ENCODE measurements at places on chromosomes 4 and X.

DNA sequence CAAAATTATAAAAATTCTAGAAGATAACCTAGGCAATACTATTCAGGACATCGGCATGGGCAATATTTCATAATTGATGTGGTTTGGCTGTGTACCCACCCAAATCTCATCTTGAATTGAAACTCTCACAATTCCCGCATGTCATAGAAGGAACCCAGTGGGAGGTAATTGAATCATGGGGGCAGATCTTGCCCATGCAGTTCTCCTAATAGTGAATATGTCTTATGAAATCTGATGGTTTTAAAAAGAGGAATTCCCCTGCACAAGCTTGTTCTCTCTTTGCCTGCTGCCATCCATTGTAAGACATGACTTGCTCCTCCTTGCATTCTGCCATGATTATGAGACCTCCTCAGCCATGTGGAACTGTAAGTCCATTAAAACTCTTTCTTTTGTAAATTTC, 77.7 kb downstream of the DDX60 start:
- DNase-seq: no peak

GRCh38 chr4:12487000-12487399, 997.1 kb downstream of the RAB28 start:
- no peak for DNase-seq

GRCh38 chr4:81405900-81406401, 65.8 kb downstream of the RASGEF1B start:
- DNase-seq: peak; percentile 62

GRCh38 chrX:65575022-65575421, 40.4 kb upstream of the LAS1L start:
- no peak for DNase-seq

DNA sequence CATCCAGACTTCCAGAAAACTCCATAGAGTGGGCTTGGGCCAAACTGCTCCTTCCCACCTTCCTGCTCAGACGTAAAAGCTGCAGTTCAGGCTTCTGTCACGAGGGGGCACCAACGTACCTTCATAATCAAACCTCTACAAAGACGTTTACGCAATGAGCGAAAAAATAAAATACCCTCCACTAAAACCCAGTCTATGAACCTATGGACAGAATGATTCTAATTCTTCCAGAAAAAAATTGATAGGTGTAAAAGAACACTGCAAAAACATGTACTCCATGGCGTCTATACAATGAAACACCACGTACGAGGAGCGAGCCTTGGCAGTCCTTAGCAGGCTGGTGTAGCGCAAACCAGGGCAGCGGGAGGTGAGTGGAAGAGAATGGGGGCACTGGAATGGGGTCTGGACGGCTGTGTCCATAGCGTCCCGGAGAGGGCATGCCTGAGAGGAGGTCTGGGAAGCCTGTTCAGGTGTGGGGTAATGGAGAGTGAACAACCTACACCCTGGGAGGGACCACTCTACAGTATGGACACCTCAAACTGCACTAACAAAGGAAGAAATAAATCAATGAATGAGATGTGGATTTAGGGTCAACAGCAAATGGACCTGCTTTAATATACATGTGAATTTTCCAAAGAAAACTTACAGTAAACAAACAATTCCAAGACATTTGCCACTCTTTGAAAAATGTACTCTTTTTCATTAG, 14.4 kb upstream of the RAB40A start:
- peak; percentile 5 for DNase-seq

GRCh38 chrX:132443196-132444135, 45.4 kb downstream of the MBNL3 start:
- DNase-seq: no peak

GRCh38 chrX:108186811-108187210, 95.2 kb downstream of the ATG4A start:
- peak; percentile 38 for DNase-seq

DNA sequence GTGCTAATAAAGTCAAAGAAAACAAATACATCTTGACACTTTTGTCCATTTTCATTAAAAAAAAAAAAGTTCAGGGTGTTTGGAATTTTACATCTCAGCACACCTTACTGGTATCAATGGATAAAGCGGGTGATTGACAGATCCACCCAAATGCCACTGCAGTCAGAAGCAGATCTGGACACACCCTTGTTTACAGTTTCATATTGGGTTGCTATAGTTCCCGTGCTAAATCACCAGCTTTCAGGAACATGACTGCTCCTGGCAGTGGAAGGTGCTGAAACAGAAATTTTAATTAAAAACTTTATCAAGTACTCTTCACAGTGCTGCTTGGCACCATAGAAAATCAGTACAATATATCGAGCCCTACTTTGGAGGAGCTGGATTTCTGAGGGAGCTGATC, 116.3 kb downstream of the STOX2 start:
- DNase-seq: no peak

DNA sequence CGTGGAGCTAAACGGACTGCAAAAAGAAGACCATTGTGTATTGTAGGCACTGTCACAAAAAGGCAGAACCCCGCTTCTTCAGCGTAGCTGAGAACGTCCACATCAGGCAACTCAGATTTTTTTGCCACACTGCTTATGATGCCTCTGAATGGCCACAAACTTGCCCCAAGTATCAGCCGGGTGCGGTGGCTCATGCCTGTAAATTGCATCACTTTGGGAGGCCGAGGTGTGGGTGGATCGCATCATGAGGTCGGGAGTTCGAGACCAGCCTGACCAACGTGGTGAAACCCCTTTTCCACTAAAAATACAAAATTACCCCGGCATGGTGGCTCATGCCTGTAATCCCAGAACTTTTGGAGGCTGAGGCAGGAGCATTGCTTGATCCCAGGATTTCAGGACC, 14.9 kb upstream of the IL3RA start:
- no peak for DNase-seq

DNA sequence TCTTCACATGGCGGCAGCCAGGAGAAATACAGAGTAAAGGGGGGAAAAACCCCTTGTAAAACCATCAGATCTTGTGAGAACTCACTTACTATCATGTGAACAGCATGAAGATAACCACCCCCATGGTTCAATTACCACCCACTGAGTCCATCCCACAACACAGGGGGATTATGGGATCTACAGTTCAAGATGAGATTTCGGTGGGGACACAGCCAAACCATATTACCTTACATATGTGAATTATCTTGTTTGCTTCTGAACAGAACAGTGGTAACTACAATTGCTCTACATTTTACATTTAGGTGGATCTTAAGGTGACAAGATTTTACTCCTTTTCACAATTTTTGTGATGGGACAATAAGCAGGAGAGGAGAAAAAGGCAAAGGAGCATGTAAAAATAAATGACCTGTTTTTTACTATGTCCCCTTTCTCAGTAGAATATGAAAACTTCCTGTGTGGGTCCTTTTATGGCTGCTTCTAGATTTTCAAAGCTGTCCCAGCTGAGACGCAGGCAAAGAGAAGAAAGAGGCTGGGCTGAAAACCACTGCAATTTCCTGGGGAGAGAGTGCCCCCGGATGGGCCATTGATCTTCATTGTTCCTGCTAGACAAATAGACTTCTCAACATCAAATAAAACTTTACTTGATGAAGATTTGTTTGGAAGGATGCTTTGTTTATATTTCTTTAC, 45.9 kb upstream of the PGM2 start:
- DNase-seq: no peak

Data from urothelium cell line (cell line).